ENCODE measurements at places on chromosomes 5 and 9.

DNA sequence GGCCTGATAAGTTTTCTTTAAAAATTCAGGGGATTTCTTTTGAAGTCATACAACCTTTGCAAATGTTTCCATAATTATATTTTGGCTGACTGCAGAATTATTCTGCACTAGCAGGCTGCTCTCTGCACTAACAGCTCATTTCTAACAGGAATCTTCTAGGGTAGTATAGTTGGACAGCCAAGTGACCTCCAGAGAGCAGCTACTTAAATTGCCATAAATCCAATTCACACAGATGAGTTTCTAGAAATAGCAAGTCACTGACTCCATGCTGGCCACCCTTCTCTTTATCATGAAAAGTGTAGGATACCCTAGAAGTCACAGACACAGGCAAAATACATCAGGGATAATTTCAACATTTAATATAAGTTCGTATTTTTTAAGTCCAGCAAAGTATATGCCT lies 110.9 kb upstream of the TARS1 start:
- DNase-seq: no peak

DNA sequence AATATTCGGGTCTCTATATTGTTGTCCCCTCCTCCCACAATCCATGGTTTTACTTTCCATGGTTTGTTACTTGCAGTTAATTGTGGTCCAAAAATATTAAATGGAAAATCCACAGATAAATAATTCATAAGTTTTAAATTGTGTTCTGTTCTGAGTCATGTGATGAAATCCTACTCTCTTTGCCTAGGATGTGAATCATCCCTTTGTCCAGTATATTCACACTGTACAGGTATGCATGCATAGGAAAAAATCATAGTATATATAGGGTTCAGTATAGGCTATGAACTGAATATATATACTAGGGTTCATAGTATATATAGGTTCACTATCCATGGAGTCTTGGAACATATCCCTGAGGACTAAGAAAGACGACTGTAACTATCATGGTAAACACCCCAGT lies 19.6 kb downstream of the INSYN2B start:
- DNase-seq: no peak

GRCh38 chr9:32864971-32865370 lies 81.6 kb downstream of the TMEM215 start:
- no peak for DNase-seq

DNA sequence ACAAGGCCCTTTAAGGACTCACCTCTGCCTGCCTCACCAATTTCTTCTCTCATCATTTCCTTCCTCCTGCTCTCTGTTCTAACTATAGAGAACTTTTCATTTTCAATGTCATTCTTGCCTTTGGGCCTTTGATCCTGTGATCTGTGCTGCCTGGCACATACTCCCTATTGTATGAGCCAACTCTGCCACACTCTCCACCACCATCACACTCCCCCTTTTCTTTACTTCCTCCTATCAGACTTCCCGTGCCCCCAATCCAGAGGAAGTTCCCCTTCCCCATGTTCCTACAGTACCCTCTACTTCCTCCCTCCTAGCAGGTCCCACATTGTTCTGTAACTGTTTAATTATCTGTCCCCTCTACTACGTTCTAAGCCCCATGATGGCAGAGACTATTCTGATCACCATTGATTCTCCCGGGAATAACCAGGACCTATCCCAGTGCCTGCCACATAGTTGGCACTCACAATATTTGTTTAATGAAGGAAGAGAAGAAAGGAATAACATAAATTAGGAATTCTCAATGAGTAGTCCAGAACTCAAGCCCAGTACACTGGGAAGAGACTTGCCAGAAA lies 27.5 kb downstream of the ADAM19 start:
- DNase-seq: no peak

DNA sequence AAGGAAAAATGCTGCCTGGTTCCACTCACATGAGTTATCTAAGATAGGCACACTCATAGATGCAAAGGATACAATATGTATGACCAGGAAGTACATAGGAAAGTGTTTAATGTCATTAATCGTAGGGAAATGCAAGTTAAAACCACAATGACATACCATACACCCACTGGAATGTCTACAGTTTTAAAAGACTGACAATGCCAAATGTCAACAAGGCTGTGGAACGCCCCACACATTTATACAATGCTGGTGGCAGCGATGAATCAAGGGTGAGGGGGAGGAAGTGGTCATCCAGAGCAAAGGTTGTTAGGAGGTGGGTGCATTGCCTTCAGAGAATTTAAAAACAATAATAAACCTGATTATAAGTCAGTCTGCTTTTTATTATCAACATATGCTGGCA lies 437.8 kb downstream of the ARHGEF28 start:
- no peak for DNase-seq

DNA sequence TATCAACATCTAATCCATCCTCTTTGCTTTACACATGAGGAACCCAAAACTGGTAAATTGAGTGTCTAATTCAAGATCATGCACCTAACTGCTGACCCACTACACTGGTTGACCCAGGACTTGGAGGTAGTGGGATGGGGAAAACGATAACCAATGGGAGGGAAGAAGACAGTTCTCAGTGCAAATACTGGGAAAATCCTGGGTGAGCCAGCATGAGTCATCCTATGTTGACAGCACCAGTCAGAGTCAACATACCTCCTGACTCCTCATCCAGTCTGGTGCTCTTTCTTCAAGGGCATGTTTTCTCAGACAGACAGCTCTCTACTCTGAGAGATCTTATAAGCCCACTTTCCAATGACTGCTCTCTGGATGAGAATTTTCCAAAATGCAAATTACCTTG lies 232.8 kb upstream of the PTGER4 start:
- DNase-seq: no peak

DNA sequence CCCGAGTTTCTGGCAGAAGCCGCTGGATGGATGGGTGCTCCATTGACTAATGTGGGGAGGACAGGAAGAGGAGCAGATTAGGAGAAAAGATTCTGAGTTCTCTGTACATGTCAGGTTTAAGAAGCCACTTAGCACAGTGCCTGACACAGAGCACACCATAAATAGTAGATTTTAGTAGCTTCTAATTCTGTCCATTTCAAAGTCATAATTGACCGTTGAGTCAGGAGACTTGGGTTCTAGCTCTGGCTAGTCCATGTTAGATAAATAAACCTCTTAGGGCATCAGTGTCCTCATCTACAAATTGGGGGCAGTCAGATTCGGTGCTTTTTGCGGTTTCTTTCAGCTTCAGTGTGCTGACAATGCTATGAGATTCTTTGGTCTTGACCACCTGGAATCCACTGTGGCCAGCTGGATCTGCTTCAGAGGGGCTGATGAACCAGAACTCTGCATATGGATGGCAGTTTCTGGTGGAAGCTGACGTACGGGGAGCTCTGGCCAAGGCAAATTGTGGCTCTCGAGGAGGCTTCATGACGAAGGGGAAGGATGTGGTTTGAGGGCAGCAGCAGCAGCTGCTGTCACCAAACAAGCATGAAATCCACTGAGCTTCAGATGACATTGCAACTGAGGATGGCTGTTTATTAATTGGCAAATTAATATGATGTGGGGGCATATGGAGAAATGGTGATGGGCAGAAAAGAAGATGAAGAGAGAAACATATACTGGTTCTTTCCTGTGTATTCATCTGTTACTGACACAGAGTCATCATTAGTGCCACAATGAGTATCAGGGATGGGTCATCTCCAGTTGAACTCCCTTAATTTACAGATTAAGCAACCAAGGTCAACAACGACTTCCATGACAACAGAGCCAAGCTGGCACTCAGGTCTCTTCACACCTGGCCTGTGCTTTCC lies 134.4 kb downstream of the AOPEP start:
- DNase-seq: peak; percentile 57

- DNase-seq: no peak
These were observed 597.5 kb upstream of the MEF2C start for GRCh38 chr5:89480406-89481007.

- no peak for DNase-seq
These were observed 148.8 kb downstream of the IRX2 start for GRCh38 chr5:2602451-2603271.

GRCh38 chr9:20559231-20559890 lies 62.9 kb downstream of the MLLT3 start:
- DNase-seq: no peak

DNA sequence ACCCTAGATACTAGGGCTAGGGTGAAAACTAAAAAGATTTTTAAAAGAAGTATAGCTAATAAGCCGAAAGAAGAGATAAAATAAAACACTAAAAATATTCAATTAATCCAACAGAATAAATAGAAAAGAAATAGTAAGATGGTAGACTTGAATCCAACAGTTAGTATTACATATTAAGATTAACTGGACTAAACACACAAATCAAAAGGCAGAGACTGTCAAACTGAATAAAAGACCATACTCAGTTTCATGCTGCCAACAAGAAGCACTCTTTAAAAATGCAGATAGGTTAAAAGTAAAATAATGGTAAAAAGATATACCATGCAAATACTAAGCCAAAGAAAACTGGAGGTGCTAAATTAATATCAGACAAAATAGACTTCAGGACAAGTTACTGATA lies 65.0 kb downstream of the TTLL11 start:
- DNase-seq: no peak

DNA sequence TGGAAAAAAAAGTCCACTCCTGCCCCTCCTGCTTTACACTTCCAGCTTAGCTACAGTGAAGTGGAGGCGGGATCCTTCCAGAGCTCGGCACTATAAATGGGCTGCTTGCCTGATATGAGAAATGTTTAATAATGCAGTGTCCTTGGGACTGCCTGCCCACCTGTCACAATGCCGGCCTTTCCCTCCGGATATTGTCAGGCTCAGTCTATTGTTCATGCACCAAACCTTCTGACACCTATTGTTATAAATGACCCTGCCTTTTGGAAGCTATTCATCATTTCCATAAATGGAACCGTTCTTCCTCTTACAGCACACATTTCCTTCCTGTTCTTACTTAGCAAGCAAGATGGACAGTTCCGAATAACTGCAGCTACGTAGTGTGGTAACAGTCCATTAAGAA lies 146.3 kb downstream of the DMAC1 start:
- no peak for DNase-seq

DNA sequence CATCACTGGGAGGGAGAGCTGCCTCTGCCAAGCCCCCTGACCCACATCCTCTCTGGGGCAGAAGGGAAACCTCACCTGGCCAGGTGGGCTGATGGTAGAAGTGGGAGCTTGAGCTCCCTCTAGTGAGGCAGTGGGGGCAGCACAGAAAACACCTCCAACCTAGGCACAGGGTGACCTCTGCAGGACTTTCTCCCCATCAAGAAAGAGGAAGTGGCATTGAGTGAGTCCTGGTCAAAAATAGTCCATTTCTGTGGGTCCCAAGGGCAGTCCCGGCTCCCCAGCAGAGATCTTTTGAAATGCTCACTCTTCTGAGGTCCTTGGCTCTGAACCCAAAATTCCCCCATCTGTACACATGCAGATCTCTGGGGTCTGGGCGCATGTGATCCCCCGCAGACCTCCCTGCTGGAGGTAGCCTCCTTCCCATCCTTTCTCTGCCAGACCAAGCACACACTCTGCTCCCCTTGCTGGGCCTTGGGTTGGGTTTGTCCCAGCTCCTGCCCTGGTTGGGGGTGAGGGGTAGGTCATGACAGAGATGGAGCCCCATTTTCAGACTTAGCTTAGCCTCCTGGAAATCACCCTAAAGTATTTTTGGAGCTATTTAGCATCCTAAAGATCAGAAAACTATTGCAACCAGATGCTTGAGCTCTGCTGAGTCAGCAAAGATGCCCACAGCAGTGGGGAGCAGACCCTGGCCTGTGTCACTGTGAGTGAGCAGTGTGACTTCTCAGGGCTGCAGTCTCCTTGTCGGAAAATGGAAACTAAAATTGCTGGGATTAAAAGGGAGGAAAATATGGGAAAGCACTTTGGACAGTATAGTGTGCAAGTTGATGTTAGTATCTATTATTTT lies 41.6 kb upstream of the LCP2 start:
- DNase-seq: peak; percentile 58

- DNase-seq: no peak
These were observed 285.7 kb downstream of the DNAH5 start for GRCh38 chr5:13658761-13659160.

All from stimulated activated CD8-positive, alpha-beta memory T cell treated with anti-CD3 and anti-CD28 coated beads, Interleukin-7, amount 100 ng/mL, for 4 hours (primary cell).